ENCODE measurements at places on chromosomes 7 and 10.
A peak's percentile ranks its signal among the peaks of the same experiment; 100 is the strongest.

DNA sequence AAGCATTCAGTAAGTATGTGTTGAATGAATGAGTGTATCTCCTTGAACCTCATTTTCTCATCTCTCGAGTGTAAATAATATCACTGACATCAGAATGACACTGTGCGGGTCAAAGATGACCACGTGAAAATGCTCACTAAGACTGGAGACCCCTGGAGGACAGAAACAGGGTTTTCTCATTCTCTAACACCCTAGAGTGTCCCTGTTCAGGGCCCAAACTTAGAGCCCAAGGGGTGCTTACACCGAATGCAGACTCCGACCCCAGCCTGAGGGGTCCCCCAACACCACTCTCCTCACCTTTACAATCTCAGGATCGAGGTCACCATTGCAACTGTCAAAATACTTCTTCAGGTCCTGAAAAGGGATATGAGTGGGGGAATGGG is 1.4 kb downstream of the CDK5 start:
- DNase-seq = no peak

- no peak for DNase-seq
Observed at GRCh38 chr7:80563561-80564327, 51.9 kb upstream of the GNAT3 start.

DNA sequence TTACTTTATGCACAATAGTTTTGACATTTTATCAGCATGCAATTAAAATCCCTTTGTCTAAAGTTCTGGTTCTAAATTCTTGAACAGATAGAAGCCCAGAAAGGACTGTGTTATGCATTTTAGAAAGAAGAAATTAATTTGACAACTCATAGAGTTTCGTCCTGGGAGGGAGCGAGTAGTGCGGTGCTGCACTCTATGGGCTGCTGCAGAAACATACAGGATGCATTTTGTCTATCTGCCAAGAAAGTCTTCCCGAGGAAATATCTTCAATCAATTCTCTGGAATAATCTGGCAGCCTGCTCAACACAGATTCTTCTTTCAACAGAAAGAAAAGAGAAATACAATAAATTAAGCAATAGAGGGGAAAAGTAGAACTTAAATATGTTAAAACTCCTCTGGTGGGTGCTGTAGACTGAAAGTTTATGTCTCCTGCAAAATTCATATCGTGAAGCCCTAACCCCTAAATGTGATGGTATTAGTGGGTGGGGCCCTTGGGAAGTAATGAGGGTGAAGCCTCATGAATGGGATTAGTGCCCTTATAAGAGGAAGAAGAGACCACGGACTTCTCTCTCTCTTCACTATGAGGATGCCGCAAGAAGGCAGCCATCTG is 39.0 kb upstream of the IFRD1 start:
- no peak for DNase-seq

DNA sequence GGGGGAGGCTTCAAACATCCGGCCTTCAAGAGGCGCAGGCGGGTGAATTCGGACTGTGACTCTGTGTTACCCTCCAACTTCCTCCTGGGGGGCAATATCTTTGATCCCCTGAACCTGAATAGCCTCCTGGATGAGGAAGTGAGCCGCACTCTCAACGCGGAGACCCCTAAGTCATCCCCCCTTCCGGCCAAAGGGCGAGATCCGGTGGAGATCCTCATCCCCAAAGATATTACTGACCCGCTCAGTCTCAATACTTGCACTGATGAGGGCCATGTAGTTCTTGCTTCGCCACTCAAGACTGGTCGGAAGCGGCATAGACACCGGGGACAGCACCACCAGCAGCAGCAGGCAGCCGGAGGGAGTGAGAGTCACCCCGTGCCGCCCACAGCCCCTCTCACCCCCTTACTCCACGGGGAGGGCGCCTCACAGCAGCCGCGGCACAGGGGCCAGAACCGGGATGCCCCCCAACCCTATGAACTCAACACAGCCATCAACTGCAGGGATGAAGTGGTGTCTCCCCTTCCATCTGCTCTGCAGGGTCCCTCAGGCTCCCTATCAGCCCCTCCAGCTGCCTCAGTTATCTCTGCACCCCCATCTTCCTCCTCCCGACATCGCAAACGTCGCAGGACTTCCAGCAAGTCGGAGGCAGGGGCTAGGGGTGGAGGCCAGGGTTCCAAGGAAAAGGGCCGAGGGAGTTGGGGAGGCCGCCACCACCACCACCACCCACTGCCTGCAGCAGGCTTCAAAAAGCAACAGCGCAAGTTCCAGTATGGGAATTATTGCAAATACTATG is 1.1 kb downstream of the MEPCE start:
- peak; percentile 43 for DNase-seq

DNA sequence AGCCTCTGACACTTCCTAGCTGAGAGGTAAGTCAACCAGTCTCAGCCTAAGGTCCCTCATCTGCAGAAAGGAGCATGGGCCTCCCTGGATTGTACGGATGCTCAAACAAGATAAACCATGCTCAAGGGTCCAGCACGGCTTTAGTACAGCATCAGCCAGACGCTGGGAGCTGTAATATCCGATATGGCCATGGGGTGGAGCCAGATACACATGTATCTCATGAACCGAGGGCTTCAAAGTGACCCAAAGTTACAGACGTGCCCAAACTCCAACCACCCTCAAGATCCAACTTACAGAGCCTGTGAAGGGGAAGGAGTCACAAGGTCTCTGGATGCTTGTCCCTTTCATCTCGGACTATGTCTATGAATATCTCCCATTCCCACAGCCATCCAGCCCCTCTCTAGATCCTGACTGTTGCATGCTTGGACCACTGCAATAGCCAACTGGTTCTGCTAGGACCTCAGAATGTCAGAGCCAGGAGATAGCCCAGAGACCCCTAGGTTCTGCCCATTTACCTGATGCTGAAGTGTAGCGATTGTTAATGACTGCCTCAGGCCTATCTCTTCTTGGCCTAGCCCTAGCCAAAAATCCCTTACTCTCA is 142.4 kb downstream of the SH3PXD2A start:
- DNase-seq = peak; percentile 81

DNA sequence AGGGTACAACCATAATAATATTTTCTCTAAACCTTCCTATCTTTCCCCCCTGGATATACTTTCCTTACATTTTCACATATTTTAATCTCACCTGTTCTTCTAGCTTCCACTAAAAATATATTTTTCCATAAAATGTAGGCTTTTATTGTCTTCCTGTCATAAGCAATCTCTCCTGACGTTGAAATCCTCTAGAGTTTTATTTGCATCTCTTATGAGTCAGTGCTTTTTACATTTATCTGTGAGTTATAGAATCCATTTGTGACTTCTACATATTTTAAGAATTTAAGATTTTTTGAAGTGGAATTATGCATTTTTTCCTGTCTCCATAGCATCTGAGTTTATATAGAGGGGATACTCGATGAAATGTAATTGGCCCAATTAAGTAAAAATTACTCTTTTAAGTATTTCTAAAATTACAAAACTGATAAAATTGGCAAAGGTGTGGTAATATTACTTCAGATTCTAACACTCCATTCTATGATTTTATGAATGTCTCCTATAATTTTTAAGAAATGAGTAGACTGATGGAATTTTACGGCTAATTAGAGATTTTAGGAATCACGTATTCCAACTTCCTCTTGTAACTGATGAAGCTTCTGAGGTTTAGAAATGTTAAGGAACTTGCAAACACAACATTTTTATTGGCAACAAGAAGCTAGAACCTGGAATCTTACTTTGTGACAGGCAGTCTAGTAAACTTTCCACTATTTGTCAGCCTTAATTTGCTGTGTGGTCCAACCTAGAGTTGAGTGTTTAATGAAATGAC is 422.9 kb upstream of the SEMA3A start:
- no peak for DNase-seq

DNA sequence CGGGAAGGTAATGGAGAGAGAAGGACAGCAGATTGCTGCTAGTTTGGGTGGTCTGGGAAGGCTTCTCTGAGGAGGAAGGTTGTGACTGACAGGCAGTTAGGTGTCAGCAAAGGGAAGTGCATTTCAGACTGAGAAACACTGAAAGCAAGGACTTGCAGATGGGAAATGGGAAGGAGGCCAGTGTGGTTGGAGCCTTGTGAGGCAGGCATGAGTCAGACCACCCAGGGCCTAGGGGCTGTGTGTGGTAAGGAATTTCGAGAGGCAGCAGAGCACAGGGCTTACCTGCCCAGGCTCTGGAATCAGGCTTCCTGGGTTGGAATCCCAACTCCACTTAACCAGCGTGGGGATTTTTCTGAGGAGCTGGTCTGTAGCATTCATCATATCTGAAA is 53.5 kb downstream of the NRF1 start:
- peak; percentile 38 for DNase-seq

DNA sequence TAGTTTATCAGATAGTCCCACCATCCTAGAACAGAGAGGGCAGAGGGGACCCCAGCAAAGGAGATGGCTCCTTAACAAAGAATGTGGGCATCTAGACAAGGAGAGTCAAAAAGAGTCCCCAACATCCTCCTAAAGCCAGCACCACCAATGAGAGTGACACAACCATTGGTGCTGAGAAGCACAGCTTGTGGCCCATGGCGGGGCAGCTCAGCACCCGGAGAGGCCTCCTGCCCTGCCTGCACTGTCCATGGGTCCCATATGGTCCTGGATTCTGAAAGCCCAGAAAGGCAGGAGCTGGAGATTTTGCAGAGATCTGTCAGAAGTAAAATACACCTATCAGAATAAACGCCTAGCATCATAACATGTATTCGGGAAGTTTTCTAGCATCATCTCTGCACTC is 311.8 kb upstream of the ZNF32 start:
- DNase-seq = no peak

DNA sequence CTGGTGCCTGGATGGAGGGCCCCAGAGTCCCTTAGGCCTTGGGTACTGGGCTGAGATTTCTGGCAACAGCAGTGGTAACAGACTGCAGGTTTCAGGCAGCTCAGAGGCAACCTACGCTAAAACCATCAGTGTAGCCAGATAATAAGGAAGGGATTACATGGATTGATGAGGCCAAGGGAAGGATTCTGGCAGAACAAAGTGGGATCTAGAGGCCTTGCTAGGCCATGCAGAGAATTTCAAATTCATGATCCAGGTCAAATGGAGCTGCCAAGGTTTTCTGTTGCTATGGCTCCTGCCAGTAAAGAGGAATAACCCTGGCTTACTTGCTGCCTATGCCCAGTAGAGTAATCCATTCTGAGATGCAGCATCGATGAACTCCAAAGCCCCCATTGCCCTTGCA is 445.7 kb downstream of the ADRA2A start:
- DNase-seq = no peak

DNA sequence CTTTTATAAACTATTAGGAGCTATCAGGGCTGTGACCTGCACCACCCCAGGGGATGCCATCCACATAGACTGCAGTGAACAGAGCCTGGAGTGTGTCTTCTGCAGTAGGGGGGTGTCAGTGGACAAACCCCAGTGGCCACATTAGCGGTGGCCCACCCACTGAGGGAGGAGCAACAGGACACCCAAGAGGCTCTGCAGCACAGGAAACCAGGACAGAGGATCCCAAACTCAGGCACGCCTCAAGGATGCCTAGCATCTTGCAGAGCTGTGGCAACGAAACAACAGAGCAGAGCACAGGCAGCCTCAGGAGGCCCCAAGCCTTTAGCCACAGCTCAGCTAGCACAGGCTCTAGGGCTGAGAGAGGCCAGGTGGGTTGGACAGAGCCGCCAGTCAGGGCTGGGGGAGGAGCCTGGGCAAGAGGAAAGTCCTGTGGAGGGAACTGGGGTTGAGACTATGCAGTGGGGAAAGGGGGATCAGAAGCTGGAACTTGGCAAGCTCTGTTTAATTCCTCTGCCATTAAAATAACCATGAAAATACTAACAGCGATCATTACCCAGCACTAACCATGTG is 53.8 kb downstream of the GRID1 start:
- DNase-seq = no peak

DNA sequence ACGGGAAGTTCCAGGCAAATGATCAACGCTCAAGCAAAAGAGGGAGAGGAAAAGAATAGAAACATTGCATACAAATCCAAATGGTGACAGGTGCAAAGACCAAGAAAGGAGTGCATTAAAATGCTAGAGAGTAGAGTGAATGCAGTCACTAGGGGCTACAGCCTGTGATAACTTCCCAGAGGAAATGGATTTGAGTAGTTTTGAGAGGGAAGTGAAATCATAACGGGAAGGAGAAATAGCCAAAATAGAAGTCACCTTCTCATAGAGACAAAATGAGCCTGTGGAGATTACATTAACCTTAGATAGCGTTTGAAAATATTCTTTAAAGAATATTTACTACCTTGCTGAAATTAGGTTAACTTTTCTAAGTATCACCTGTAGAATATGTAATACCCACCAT is 26.5 kb downstream of the NUP42 start:
- DNase-seq = no peak

DNA sequence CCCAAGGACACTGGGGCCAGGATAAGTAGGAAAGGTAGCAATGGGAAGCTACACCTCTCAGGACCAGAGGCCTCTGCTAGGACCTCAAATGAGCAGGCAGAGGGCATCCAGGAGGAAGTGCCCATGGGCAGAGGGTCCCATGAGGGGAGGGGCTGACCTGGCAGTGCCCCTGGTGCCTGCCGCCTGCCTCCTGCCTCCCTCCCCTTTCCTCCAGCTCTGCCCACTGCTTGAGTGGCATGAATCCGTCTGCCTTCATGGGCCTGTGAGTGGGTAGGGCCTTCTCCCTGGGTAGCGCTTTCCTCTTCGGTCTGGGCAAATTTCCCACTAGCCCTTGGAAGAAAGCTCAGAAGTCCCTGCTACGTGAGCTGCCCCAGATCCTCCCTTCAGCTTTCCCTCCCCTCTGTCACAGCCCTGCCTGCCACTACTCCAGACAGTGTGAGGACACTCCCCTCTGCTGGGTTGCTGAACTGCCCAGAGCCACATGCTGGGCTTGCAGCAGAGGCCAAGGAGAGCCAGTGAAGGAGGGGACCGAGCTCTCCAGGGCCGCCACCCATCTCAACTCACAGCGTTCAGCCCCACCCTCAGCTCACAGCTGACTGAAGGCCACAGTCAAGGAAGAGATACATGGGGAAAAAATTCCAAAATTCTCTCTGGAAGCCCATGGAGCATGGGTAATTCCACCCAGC is 141.4 kb downstream of the ARHGAP22 start:
- no peak for DNase-seq

DNA sequence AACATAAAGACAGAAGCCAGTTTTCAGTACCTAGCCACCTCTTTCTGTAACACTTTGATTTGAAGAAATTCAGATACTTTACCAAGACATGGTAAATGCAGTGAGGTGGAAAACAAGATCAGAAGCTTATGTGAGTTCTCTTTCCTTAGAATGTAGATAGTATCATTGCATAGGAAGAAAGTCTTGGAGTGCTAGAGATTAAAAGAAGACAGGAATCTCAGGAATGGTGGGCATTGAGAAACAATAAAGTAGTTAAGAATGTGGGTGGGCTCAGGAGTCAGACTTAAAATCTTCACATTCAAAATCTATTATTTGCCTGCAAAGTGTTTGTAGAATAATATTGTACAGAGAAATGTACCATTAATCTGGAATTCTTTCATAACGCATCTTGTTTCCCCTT is 58.9 kb downstream of the POLL start:
- no peak for DNase-seq

GRCh38 chr7:82559193-82559805 is 115.7 kb upstream of the CACNA2D1 start:
- DNase-seq = peak; percentile 44
